Osteocyte (in vitro differentiated cells): ENCODE measurements at places on chromosomes 13 and 19.

DNA sequence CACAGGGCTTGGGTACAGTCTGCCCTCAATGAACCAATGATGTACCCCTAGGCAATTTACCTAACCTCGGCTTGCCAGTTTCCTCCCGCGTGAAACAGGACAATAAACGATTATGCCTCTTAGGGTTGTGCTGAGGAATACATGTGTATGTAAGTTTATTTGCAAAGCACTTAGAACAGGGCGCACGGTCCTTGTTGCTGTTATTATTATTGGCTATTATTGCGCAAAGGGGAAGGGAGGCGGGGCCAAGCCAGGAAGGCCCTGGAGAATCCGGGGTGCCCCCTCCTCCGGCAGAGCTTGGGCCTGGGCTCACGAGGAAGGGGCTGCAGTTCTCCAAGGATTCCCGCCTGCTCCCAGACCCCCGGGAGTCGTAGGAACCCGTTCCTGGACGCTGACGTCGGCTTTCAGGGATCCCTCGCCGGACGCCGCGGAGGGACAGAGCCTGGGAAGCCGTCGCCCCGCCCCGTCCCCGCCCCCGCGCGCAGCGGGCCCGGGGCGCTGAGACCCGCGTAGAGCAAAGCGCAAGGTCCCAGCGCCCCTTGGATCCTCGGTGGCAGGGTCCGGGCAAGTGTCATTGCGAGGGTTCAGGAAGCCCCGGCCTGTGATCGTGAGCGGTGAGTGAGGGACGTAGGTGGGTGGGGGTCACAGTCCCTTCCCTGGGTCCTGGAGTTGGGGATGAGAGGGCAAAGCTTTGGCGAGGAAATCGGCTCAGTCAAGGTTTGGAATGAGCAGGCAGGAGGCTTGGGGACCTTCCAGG lies at the start of gene TMEM91:
TSS of gene TMEM91 (plus strand) at position 293 of the 757 bp plus-strand sequence. CDS start 1,777 bp downstream, outside the sequence.
- no peak for DNase-seq

DNA sequence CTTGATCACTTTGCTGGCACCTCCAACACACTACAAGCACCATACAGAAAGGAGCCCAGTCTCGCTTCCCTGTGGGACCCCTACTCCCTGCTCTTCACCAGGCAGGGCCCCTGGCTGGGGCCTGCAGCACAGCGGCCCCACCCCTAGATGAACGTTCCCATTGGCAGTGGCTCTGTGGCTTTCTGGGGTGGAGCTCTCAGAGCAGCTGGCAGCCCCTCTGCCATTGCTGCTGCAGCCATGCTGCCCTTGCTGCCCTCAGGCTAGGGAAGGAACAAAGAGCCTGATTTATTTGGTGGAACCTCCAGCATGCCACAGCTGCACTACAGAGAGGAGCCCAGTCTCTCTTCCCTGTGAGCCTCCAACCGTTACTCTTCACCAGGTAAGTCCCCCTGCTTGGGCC lies 5.8 kb downstream of the SIGLEC6 start:
- DNase-seq = no peak

GRCh38 chr19:993361-993830 lies 6.8 kb upstream of the GRIN3B start:
- no peak for DNase-seq

- DNase-seq = no peak
Measured at GRCh38 chr13:90686442-90686841, 661.0 kb upstream of the MIR17HG start.

DNA sequence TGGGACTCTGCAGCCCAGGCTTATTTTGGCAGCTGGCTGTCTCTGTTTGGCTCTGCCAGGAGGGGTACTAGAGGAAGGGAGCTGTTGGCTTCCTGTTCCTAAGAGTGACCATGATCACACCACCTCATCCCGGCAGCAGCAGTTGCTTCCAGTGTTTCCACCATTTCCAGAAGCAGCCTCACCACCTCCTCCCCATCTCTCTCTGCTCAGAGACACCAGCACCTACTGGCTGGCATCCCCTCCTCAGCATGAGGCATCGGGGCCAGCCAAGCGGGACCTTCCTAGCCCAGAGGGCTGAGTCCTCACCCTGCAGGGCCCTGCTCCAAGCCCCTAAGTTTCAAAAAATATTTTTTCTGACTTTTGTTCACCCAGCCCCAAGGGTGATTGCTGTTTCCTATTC lies 59.0 kb downstream of the NUFIP1 start:
- DNase-seq = peak; percentile 51

DNA sequence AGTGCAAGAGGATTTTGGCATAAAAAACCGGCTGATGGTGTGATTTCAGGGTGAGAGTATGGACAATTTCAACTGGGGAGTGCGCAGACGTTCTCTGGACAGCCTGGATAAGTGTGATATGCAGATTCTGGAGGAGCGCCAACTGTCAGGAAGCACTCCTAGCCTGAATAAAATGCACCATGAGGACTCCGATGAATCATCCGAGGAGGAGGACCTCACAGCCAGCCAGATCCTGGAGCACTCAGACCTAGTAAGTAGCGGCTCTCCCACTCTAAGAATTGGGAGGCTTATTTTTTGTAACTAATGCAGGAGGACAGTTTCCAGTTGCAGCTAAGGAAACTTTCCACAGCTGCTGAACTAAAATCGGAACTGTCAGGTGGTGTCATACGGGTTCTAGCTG lies 53.6 kb downstream of the ZAR1L start:
- DNase-seq = no peak

DNA sequence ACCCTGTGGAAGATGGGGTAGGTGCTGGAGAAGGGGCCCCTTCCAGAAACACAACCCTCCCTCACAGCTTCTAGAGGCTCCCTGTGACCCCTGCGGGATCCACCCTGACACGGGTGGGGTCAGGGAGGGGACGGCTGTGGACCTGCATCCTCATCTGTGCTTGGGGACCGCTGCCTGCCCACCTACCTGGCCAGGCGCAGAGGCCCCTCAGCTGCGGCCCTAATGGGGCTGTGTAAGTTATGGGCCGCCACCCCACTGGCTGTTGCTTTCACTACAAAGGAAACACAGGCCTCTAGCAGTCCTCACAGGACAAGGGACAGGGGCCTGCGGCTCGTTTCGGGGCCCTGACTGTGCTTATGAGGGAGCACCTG lies 7.0 kb upstream of the CTXN1 start:
- no peak for DNase-seq

DNA sequence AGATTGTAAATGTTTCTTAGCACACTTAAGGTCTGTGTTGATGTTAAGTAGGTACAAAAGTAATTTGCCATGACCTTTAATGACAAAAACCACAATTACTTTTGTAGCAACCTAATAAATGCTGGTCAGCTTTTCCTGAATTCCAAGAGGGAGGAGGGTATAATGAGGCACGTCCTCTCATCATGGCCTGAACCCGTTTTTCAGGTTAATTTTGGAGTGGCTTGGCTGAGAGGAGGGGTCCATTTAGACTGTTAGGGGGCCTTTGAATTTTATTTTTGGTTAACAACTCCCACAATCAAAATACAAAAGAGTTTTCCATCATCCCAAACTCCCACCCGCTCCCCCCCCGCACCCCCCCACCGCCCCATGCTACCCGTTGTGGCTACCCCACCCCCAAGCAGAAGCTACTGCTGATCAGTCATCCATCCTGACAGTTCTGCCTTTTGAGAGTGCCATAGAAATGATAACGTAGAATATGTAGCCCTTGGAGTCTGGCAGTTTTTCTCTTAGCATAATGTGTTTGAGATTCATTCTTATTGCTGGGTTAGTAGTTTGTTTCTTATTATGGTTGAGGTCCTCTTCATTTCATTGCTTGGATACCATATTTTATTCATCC lies 14.4 kb upstream of the PLEKHF1 start:
- no peak for DNase-seq
